ENCODE measurements at places on chromosomes 3 and 15.
A peak's percentile ranks its signal among the peaks of the same experiment; 100 is the strongest.

DNA sequence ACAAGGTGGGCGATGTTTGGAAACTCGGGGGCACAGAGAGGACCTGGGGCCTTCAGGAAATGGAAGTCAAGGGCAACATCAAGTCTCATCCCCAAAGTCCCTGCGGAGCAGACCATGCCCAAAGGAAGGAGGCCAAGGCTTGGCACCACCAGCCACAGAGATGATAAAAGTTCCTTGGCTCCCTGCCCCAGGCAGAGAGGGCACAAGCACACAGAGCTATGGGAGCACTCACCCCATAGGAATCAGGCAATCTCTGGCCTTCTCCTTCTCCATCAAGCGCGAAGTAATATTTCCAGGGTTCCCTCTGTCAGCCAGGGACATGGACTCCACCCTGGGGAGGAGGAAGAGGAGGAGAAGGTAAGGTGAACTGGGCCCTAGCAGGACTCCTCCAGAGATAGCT lies 7.9 kb downstream of the ACAA1 start:
- DNase-seq = no peak

GRCh38 chr15:59384507-59384906 lies 11.8 kb upstream of the MYO1E start:
- DNase-seq = no peak

GRCh38 chr3:160049988-160050387 lies 61.4 kb downstream of the IL12A start:
- DNase-seq = no peak

DNA sequence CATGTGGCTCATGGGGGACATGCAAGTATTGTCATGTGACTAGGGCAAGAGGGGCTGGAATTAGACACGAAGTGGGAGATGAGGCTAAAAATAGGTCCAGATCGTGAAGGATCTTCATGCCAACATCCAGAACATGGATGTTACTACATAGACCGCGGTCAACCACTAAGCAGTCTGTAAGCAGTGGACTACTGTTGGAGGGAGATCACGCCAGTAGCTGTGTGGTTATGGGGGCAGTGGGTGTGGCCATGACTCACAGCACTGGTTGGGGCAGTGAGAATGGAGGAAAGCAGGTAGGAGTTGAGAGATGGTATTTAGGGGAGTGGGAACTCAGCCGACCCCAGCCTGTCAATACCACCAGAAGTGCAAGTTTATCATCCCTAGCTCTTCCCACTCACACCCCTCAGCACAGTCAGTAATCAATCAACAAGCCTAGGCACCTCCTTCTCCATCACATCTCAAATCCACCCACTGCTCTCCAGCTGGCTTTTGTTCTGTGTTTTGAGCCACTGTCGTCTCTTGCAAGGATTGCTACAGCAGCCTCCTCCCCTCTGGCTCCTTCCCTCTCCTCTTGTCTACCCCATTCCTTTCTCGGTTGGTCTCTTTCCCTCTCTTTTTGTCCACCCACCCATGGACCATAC lies 107.2 kb upstream of the ABHD17C start:
- no peak for DNase-seq

- DNase-seq = peak; percentile 49
Observed at GRCh38 chr3:122458992-122459391, 43.1 kb upstream of the WDR5B start.

- no peak for DNase-seq
Observed at GRCh38 chr3:131708241-131708640, 205.5 kb upstream of the MRPL3 start.

GRCh38 chr3:104514371-104514770 lies 852.3 kb upstream of the ALCAM start:
- DNase-seq = no peak

DNA sequence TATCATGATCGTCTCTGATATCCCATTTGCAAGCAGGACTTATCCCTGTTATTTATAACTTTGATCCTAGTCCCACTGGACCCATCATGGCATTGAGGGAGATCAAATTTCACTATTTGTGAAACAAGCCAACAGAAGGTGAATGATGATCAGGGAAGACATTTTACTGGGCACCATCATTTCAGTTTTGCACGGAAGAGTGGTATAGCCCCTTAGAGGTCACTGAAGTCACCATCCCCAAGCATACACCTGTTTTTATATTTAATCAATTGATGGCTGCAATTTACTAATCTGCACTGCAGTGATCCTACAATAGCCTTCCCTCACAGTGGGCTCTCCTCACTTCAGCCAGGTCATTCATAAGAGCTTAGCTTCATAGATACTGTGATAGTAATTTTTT lies 132.4 kb downstream of the FHIT start:
- DNase-seq = no peak

DNA sequence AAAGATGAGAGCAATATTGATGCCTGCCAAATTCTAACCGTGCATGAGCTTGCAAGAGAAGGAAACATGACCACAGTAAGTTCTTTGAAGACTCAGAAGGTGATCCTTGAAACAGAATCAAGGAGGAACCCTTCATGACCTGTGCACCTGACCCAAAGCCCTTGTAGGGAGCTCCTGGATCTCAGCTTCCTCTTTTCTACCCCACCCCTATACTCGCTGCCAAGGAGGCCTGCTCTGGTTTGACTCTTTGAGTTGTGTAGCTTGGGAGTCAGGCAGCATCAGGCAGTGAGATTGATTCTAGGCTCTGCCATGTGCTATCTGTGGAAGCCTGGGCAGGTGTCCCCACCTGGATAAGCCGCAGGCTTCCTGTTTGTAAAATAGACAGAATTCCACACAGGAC lies 10.6 kb downstream of the TTC21A start:
- no peak for DNase-seq

- no peak for DNase-seq
Observed at GRCh38 chr3:127100459-127101410, 92.2 kb upstream of the PRR23E start.

- DNase-seq = no peak
Observed at GRCh38 chr15:55224892-55225291, 28.2 kb upstream of the RSL24D1 start.

DNA sequence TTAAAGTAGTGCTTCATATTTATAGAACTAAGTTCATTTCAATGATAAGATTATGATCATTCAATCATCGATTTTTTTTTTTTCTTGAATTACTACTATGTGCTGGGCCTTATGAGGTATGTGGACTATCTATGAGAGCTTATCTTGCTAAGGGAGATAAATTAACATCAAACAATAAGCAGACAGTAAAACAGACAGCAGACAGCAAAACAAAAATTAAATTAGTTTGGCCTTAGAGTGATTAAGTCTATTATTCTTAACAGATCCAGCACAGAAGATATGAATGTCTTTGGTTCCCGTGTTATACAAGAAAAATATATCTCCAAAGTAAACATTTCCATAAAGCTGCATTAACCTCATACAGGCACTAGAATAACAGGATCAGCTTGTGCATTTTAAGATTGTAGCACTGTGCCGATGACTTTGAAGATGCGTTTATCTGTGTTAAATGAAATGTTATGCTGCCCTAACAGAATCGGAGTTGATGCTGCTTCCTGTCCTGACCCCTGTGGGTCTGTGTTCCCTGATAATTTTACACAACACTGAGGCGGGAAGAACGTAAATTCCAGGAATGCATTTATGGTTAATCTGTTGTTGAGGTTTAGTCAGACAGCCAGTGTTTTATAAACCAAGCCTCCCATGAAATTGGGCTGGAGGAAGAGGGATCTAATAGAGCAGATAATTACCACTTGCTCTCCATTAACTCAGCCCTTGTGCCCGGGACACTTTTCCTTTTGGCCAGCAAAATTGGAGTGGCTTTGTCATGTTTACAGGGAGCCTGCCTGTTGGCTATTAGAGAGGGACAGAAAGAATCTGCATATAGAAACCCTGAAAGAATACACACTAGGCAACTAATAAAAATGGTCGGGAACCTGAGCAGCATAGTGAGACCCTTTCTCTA lies 80.8 kb downstream of the GHSR start:
- peak; percentile 72 for DNase-seq

DNA sequence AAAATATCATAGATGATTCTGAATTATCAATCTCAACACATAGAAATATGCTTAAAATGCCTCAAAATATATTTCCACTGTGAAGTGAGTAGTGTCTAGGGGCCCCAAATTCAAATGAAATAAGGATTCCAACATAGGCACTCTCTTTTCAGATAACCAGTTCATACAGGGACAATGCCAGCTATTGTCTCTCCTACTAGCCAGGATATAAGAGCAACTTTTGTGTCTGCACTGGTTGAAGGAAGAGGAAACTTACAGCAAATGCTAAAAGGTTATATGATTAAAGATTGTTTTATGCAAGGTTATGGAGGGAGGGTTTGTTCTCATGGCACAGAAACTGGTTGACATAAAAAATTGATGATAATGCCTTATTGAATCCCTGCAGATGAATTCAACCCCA lies 579.4 kb upstream of the ALCAM start:
- DNase-seq = no peak

DNA sequence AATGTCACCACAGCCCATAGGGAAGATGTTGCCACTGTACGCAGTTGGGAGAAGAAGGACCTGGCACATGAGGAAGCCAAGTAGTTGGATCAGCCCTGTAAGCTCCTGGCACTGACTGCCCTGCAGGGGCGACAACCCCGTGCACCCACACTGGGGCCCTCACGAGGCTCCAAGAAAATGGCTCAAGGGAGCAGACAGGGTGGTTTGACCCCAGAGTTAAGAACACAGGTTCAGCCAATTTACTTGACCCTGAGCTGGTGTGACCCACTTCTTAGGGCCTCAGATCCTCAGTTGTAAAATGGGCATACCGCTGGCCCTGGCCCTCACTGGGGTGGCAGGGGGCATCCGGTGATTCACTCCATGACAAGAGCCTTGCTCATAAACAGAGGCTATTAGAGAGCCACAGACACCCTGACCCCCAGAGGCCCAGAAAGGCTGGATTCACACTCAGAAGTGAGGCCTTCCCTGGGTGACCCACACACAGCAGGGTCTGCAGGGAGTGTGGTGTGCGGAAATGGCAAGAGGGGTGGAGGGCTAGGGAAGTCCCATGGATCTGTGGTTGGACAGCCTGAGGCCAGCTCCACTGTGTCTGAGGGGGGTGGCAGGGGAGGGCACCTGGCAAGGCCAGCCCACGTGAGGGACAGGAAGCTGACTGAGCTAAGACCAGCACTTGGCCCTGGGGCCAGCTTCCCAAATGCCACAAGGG lies 1.7 kb upstream of the HHATL start:
- DNase-seq = no peak

DNA sequence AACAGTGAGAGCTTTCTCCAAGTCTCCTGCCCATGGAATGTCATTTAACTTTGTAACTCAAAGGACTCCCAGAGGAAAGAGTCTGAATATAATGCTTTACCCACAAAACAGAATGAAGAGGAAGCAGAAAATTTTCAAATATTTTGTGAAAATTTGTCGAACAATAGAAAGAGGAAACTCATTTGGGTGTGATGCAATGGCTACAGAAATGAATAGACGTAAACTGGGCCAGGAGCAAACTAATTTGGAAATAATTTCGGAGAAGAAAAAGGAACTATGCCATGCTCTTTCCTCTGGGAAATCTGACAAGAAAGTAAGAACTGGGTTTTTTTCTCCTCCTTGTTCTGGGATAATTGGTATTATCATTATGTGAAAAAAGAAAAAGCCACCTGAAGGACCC lies 11.2 kb upstream of the SUMF1 start:
- no peak for DNase-seq

DNA sequence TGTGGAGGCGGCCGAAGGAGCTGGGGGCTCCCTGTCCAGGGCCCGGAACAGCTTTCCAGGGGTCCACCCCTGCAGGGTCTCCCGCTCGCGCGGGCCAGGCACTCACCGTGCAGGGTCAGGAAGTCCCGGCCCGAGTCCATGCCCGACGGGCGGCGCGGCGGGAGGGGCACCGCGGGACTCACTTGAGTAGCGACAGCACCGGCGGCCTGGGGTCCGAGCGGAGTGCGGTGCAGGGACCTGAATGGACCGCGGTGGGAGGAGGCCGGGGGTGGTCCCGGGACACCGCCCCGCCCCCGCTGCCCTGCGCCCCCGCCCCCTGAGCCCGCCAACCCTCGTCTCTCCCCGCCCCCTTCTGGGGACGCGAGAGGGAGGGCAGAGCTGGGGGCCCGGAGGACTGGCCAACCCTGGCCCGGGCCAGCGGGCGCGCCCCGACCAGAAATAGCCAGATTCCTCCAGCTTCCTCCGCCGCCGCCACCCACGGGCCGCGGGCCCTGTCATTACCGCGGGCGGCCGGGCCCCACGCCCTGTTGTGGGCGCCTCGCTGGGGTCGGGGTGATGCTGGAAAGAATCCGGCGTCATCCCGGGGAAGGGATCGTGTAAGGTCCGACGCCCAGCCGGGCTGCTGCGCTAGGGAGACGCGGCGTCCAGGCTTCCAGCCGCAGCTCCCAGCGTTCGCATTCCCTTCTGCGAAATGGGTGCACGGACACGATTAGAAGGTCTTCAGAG lies at the start of gene PLCD1:
PLCD1 (minus strand) TSS at position 243 of the 726 bp plus-strand sequence; CDS start at position 140, 103 bp downstream.
- DNase-seq = peak; percentile 63

DNA sequence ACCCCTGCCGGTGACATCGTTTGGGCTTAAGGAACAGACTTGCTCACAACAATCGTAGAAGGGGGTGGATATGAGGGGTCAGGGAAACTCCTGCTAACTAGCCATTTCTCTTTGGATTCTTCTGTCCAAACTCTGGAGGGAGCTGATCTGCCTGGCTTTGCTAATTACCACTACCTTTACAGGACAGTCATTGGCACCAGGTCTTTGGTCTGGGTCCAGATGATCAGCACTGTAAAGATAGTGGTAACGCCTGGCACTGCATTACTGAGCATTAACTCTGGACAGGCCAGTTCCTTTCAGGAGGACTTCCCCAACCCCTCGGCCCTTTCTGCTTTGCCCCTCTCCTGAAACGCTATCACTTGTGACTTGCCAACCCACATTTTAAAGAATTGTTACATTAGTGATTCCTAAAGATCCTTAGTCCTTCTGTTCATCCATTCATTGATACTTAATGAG lies 788 bp downstream of the UQCC5 start:
- no peak for DNase-seq

DNA sequence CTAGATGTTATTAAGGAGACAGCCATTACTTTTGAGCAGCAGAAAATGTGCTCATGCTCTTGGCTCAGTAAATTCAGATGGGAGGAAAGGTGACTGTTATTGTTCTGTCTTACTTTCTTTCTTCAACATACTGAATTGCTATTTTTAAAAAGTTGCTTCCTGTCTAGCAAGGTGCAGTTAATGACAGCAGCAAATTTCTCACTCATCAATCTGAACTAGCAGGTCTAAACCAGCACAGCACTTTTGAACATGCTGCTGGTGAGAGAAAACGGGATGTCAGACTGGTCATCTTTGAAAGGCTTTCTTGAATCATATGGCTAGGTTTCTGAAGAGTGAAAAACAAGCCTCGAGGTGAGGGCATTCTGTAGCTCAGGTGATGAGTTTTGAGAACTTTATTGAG lies 384.7 kb downstream of the MFSD1 start:
- no peak for DNase-seq

DNA sequence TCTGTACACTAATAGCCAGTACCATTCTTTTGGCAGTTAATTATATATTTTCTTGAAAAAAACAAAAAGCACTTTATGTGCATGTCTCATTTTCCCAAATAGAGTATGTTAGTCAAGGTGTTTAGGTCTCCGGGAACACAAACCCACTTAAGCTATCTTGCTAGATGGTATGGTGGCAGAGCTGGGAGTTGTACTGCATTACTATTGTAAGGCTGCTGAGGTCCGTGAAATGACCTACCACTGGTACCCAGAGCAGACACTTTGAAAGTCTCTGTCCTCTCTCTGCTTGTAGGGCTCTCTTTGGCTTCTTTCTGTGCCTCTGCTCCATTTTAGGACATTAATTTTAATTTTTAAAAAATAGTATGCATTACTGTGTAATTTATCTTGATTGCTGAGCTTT lies 8.8 kb downstream of the TMOD3 start:
- DNase-seq = no peak

GRCh38 chr15:32918547-32918946 lies 200.7 kb downstream of the GREM1 start:
- DNase-seq = no peak

Data from ACHN (cell line).